ENCODE measurements at places on chromosomes 16 and 17.

DNA sequence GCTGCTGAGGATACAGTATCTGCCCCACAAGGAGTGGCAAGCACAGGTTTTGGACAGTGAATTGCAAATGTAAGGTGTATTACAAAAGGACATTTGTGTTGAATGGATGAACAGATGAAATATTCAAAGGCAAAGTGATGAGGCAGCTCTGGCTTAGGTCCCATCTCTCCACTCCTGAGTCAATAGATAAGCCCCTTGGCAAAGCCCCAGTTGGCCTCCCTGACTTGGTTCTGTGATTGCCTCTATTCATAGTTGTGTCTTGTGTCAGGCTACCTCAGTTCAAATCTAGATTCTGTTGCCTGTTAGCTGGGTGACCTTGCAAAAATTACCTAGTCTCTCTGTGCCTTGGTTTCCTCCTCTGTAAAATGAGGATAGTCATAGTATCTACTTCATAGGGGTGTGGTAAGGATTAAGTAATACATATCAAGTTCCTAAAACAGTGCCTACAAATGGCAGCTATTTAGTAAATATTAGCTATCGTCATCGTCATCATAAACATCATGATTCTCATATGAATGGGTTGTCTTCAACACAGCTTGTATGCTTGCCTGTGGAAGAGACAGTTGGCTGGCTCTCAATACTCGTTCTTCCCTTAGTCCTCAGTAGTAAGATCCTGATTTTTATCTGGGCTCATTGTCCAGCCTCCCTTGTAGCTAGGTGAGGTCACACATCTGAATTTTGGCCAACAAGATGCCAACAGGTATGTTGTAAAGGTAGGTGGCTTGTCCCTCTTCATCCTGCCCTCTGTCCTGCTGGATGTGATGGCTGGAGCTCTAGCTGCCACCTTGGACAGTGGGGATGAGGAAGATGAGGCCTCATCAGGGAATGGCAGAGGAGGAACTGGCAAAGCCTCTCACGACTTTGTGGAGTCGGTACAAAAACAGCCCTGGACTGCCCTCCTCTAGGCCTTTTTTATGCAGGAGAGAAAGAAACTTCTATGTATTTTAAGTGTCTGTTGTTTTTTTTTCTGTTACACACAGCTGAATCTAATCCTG, 2.1 kb upstream of the MFAP4 start:
- DNase-seq, result no peak

- DNase-seq, result no peak
These were observed 3.9 kb upstream of the TPPP3 start for GRCh38 chr16:67397036-67397801.

GRCh38 chr17:296906-297690, 55.5 kb downstream of the RPH3AL start:
- DNase-seq, result no peak

DNA sequence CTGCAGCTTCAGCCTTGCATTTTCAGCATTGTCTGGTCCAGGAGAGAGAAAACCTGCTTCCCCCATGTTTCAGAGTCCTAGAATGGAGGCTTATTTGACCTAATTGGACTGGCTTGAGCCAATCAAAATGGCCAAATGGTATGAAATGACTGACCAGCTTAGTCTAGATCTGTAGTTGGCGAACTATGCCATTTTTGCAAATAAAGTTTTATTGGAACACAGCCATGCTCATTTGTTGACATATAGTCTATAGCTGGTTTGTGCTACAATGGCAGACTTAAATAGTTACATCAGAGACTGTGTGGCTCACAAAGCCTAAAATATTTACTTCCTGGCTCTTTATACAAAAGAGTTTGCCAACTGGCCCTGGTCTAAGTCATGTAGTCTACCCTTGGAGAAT, 180.8 kb downstream of the HS3ST3B1 start:
- no peak for DNase-seq

- no peak for DNase-seq
These were observed 167.9 kb upstream of the GSE1 start for GRCh38 chr16:85445064-85445778.

GRCh38 chr16:2121853-2122252, 13.8 kb downstream of the PKD1 start:
- no peak for DNase-seq

DNA sequence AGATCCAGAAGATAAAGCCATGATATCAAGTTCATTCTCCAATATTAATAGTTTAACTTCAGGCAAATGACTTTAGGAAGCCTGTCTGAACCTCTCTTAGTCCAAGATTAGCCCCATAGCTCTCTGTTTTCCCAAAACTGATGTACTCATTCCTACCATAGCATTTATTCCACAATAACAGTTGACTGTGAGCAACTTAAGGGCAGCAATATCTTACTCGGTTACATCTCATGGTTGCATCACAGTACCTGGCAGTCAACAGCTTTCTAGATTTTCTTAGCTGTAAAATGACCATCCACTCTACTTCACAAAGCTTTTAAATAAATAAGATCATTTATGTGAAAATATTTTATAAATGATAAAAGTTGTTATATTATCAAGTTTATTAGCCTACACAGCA, 58.2 kb upstream of the STAC2 start:
- DNase-seq, result no peak

DNA sequence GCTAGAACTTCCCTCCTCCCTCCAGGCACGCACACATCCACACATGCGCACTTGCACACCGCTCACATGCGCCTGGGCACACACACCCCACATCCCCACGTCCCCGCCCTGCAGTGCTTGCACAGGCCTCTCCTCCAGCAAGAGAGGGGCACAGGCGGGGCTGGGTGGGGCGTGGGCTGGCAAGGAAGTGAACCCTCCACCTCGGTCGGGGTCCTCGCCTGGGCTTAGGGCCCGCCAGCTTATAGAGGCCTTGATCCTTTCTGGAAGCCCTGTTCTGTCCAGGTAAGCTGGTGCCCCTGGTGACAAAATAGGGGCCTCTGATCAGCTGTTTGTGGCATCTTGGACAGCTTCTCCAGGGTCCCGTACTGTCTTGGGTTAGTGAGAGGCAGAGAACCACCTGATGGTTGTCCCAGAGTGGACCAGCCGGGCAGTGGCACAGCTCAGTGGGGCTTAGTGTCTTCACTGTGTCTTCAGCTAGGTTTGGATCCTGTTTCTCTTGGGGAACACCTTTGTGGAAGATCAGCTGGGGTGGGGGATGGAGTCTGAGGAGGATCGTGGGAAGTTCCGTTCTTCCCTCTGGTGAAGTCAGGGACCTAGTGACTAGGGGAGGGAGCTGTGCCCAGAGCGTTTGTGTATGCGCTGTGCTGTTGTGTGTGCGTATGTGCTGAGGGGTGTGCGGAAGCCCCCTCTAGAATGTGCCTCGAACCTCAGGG, 12.1 kb downstream of the TBX4 start:
- no peak for DNase-seq

DNA sequence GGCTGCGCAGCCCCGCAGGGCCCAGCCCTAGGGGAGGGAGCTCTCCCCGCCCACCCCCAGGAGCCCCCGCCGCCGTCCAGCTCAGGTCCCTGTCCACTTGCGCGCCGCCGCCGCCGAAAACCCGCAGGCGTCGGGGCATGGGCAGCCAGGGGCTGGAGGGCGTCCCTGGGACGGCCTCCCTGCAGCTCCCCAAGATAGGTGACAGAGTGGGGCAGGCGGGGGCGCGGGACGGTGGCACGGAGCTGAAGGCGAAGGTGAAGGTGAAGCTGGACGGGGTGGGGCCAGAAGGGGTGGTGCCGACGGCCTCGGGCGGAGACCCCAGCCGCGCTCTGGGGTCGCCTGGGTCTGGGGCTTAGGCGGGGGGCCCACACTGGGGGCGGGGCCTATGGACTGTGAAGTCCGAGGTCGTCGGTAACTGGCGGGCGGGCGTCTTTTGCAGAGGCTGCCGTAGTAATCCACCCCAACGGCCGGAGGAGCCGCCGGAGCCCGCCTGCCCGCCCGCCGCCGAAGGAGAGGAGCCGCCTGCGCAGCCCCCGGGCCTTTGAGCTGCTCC, 27.2 kb downstream of the SREBF1 start:
- no peak for DNase-seq

GRCh38 chr16:57316390-57317017, 32.0 kb upstream of the PLLP start:
- peak; percentile 76 for DNase-seq

- DNase-seq, result no peak
These were observed 19.3 kb upstream of the DNAH9 start for GRCh38 chr17:11578998-11579397.

- DNase-seq, result no peak
These were observed 116.0 kb upstream of the GOT2 start for GRCh38 chr16:58850019-58850677.

DNA sequence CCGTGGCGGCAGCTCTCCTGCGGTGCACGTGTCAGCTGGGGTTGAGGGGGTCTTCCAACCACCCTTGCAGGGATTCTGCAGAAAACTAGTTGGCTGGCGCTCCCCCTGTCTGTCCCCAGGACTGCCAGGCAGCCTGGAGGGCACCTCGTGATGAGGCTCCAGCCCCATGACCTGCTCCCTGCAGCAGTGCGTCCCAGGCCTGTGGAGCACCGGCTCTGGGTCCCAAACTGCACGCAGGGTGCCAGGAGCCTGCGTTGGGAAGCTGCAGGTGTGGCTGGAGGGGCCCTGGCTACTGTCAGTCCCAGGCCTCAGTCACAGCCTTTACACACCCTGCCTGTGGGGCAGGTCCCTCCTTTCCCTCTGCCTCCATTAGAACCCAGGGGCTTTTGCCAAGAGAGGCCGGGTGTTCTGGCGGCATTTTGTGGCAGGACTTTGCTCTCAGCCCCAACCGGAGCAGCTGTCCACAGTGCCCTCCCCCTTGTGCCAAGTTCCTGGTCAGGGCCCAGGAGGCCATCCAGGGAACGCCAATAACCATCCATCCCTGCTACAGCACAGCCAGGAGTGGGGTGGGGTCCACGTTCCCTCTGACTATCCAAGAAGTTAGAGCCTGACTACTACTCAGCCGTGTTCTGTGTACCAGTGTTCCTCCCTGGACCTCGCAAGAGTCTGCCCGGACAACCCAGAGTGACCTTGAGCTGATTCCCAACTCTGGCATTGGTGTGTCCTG, 9.2 kb downstream of the CHMP6 start:
- DNase-seq, result no peak

- no peak for DNase-seq
These were observed 10.1 kb upstream of the TMEM98 start for GRCh38 chr17:32917842-32918241.

GRCh38 chr17:32701871-32702270, 175.1 kb downstream of the MYO1D start:
- DNase-seq, result no peak

GRCh38 chr17:66517336-66518009, 215.1 kb downstream of the PRKCA start:
- no peak for DNase-seq

DNA sequence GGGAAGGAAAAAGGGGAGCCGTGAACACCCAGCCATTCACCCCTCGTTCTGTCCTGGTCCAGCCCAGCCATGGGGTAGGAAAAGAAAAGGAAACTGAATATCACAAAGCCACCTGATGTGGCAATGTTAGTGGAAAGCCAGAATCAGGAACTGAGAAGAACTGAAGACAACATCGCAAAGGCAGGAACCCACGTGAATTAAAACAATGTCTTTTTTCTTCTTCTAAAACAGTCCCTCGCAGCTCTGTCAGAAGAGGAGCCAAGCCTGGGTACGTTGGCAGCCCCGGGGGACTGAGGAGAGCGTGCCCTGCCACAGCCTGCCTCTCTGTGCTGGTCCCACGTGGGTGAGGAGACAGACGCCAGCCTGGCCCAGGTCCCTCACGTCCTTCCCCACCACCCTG, 55.0 kb downstream of the ZNF423 start:
- DNase-seq, result no peak

- no peak for DNase-seq
These were observed 41.4 kb downstream of the MIS12 start for GRCh38 chr17:5527601-5528250.

DNA sequence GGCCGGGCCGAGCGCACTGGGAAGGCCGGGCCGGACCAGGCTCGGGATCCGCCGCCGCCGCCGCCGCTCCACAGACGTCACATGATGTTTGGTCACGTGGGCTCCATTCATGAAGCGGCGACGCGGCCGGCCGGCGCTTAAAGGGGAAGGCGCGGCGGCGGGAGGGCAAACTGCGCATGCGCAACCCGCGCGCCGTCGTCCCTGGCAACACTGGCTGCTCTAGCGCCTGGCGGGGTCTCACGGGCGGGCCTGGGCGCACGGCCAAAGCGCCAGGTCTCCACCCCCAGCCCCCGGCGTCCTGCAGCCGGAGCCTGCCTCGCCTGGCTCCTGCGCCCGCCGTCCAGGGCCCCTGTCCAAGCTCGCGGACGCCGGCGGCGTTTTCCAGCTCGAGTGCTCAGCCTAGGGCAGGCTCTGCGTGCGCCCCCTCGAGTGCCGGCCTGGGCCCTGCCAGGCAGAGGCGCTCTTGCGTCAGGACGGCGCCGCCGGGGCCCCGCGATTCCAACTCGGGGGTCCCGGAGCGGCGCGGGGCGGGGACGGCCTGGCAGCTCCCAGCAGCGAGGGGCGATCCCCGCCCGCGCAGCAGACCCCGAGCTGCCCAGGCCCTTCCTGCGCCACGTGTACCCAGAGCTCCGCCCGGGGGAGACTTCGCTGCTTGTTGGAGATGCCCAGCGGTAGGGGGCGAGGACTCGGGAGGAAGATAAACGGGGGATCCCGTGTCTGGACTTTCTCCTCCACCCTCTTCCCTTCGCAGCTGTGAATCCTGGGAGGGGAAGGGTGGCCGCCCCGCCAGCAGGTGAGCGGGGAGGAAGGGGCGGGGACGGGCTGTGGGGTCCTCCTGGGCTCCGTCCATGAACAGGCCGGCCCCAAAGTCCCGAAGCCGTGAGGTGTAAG, at the start of gene MAFG:
Gene MAFG, minus strand, starts transcription at position 83 of the 891 bp plus-strand sequence. CDS start 4,550 bp downstream, outside the sequence.
- DNase-seq, result peak; percentile 95

- DNase-seq, result no peak
These were observed 19.5 kb upstream of the SCNN1B start for GRCh38 chr16:23282568-23282967.

GRCh38 chr17:50637829-50638605, 3.3 kb downstream of the ABCC3 start:
- no peak for DNase-seq

GRCh38 chr17:35578197-35578928, at the start of gene PEX12:
PEX12 (minus strand) TSS chr17:35578571; CDS start chr17:35578021, 550 bp downstream.
- DNase-seq, result peak; percentile 89

DNA sequence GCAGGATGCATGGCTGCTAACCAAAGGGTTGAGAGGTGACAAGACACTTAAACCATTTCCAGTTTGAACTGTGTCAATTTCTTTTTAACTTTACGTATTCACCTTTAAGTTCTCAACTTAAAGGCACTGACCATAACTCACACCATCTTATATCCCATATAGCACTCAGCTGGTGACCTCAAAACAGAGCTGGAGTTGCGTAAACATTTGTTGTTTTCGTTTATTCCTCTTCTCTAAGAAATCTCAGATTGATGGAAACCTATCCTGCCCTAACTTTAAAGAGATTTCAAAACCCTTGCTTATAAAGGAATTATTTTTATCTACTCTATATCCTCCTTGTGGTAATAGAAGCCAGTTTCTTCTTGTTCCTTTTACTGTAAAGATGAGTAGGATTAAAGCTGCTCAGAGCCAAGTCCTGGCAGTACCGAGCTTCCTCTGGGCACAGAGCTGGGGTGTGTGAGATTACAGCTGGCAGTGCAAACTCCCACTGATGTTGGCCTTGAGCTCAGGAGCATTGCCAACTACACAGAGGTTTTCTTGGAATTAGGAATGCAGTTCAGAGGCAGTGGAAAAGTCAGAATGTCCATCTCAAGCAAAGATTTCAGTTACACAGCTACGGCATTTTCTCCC, 1.3 kb downstream of the KCTD2 start:
- DNase-seq, result no peak

Measured in choroid plexus epithelial cell (primary cell).